ENCODE measurements at places on chromosomes 2 and 18.

GRCh38 chr2:238060096-238060541 lies 682 bp upstream of the SCLY start:
- no peak for DNase-seq

DNA sequence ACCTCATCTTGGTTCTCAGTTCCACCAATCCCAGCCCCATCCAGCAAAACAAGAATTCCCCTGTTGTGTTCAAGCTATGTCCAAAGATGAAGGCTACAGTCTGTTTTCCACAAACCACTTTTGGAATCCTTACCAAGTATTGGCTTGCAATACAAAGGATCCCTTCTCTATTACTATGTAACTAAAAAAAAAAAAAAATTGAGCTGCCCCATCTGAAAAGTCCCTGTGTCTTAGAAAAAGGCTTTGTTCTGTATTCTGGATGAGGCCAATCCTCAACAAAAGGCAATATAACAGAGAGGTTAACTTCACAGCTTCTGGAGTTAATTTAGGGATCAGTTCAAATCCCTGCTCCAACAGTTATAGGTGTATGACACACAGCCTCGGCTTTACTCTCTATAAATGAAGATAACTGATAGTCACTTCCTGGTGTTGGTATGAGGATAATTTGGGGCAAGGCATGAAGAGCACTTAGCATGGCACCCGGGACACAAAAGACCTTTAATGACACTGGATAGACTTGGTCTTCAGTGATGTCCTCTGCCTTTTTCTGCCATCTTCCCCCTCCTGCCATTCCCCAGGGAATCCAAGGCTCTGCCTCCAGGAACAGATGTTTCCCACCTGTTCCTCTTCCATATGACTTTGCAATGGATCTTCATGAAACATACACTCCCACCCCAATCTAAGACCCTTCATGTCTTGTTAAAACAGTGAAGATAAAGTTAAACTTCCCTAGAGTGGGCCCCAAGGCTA lies 61.2 kb upstream of the ATL2 start:
- DNase-seq, result no peak

GRCh38 chr2:174760845-174761473 lies 3.3 kb downstream of the CHRNA1 start:
- no peak for DNase-seq

- DNase-seq, result no peak
Measured at GRCh38 chr18:5975111-5976002, 80.0 kb upstream of the TMEM200C start.

DNA sequence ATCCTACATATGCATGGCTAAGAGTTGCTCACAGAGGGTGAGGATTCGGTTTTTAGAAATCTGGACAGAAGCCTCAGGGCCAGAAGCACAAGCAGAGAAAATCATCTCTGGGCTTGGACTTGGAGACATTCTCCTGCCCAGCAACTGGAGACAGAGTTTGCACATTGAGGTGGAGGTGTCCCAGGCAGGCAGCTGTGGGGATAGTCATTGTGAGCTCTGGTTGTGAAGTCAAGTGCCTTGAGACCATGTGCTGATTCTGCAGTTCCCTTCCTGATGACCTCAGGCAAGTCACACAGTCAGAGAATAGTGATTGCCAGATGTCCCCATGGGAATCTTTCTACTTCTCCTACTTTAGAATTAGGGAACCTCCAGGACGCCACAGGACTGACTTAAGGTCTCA lies 108.4 kb upstream of the LDAH start:
- no peak for DNase-seq

GRCh38 chr18:7923105-7923504 lies 356.0 kb downstream of the PTPRM start:
- no peak for DNase-seq

GRCh38 chr2:146143971-146144370 lies 1624.1 kb upstream of the ZEB2 start:
- DNase-seq, result no peak
